ENCODE measurements at places on chromosomes 6 and 20.

DNA sequence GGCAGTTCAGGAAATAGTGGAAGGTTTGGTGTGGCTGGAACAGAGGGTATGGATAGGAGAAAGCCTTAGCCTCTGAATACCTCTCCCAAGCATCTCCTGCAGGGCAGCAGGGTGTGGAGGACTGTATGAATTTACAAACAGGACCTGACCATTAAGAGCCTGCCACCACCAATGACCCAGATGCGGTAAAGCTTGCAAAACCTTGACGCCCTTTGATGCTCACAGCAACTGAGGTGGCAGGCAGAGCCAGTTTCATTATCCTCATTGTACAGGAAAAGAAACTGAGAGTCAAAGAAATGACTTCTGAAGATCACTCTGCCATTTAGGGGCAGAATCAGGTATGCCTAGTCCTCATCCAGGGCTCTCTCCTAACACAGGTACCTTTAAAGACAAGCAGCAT lies 2.4 kb downstream of the HM13 start:
- no peak for DNase-seq

GRCh38 chr6:144617708-144618107 lies 332.6 kb downstream of the UTRN start:
- no peak for DNase-seq

- DNase-seq, result no peak
Measured at GRCh38 chr20:62914436-62914835, 11.9 kb downstream of the DIDO1 start.

DNA sequence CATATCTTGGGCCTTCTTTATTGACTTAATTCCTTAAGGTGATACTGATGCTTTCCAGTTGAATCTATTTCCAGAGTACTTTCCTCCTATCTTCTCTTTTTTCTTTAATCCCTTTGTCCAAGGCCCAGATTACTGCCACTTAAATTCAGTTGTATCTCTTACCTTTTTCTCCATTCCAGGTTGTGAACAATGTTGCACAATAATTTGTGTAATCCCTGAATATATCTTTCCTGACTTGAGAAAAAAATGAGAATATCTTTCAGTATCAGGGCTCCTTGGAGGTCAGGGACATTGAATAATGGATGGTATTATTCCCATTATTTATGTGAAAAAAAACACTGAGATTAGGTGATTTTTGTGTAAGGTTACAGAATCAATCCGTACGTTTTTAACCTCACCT lies 683.3 kb downstream of the PTPRT start:
- no peak for DNase-seq

GRCh38 chr6:49890988-49891387 lies 24.7 kb upstream of the CRISP1 start:
- no peak for DNase-seq

DNA sequence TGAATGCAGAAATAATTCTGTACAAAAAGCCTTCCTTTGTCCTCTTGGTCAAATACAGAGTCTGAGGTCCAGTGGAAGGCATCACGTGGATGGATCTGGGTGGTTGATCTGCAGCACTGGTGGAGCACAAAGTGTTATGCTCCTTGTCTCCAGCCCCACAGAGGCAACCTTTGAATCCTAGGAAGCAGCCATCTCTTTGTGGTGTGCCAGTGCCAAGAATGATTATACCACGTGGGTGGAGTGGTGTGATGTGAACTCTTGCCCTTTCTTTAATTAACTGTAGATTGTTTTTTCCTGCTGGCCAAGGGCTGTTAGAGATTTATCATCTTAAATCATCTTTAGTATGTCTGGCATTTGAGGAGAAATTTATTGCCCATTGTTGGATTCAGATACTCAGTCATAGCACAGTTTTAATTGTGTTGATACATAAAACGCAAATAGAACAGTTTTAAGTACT lies 31.1 kb downstream of the NCOA7 start:
- DNase-seq, result no peak

DNA sequence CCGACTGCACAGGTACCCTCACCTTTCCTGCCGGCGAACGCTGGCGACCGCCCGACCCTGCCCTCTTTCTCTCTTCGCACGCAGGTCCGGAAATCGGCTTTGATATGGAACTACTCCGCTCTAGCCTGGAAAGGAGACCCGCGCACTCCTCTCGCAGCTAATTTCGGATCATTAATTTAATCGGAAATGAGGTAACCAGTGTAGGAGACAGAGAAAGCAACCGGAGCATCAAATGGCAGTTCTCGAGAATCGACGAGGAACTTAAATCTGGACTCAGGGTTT lies 949 bp upstream of the ATXN1 start:
- DNase-seq, result no peak

- no peak for DNase-seq
Measured at GRCh38 chr6:33116417-33116816, 40.6 kb downstream of the HLA-DPB1 start.

DNA sequence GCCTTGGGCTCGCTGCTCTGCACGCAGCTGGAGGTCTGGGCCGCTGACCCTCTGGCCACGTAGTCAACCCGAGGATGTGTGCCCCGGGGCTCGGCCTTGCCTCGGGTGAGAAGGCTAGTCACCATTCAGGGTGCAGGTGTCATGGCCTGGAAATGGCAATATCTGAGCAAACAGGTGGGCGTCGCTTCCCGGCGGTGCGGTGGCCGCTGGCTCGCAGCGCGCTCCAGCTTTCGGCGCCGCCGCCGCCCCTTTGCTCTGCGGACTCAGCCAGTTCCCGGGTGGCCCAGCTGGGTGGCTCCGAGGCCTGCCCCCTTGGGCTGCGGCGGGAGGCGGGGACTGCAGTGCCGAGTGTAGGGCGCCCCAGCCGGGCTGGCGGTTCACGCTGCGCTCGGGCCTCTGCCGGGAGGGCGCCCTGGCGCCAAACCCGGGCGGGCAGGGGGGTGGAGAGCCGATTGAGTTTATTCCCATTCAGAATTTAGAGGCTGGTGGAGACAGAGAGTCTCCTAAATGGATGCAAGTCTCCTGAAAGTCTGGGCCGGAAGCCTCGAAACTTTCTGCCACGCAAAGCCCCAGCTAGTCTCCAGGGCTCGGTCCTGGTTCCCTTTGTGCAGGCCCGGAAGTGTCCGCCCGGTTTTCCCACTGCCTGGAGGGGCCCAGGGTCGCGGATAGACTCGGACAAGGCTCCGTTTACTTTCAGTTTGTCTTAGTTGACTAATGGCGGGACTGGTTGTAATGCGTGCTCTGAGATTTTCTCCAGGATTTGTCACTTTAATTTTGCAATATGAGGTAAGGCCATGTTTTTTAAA lies 11.3 kb upstream of the TFAP2A start:
- DNase-seq, result no peak

DNA sequence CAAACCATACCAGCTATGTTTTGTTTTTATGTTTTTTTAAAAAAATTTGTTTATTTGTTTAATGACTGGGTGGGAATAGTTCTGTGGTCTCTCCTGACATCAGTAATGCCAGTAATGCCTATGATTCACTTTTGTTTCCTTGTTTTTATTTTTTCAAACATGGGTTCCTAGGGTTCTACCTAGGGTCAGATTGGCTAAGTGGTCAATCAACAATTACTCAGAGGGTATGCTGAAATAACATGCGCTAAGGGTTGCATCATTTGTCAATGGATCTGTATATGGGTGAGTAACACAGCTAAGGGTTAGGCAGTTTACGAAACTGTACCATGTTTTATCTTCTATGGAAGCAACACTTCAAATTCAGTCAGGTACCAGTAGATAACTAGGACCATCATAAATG lies 583.8 kb upstream of the GJE1 start:
- DNase-seq, result no peak

DNA sequence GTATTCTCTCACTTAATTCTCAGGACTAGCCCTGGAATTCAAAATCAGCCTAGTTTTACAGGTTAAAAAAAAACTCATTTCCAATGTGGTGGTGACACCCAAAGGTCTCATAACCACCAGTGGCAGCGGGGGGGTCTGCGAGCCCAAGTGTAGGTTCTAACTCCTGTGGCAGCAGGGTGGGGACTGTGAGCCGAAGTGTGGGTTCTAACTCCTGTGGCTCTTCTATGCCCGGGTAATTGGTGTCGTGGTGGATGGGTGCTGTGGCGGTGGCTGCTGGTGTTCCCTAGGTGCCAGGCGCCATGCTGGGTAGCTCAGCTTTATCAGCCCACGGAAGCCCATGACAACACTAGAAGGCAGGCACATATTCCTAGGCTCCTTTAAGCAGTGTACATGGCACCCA lies 4.9 kb upstream of the ANKRD60 start:
- no peak for DNase-seq

DNA sequence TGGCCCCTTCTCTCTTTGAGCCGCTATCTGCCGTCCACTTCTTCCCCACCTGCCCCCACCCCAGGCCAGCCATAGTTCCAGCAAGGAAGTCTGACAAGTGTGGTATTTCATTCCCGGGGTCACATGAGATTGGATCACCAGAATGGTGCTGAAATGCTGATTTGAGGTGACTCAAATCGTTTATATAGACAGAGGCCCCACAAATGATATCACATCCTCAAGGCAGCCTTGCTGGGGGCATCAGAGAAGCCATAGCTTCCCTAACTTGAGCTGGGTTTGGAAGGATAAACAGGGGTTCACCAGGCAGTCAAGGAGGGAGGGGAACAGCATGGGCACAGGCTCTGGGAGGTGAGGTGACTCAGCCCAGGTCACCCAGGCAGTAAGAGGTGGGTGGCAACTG lies 9.9 kb downstream of the SDCBP2 start:
- no peak for DNase-seq

GRCh38 chr6:38034274-38034914 lies 214.9 kb downstream of the ZFAND3 start:
- DNase-seq, result no peak

- DNase-seq, result no peak
Measured at GRCh38 chr6:129120856-129121638, 238.1 kb downstream of the LAMA2 start.

- no peak for DNase-seq
Measured at GRCh38 chr6:79665725-79666551, 34.8 kb downstream of the SH3BGRL2 start.

DNA sequence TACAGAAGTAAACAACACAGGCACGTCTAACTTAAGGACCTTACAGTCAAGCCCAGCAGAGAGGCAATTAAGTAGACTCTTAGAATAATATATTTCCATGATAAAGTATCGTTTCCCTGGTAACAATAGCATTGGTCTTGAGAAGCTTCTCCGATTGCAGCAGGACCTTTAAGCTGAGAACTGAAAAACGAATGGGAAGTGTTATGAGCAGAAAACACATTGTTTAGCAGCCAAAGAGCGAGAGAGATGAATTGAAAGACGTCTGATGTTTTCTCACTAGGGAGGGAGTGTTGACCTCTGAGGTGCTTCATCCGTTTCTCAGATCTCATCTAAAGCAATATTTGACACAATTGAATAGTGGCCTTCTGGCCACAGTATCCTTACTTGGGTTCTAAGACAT lies 855 bp downstream of the BYSL start:
- DNase-seq, result no peak

Measured in stimulated activated CD8-positive, alpha-beta memory T cell treated with anti-CD3 and anti-CD28 coated beads, Interleukin-2, amount 100 ng/mL, for 48 hours (primary cell).